ENCODE measurements at places on chromosomes 11 and 22.
A peak's percentile ranks its signal among the peaks of the same experiment; 100 is the strongest.

DNA sequence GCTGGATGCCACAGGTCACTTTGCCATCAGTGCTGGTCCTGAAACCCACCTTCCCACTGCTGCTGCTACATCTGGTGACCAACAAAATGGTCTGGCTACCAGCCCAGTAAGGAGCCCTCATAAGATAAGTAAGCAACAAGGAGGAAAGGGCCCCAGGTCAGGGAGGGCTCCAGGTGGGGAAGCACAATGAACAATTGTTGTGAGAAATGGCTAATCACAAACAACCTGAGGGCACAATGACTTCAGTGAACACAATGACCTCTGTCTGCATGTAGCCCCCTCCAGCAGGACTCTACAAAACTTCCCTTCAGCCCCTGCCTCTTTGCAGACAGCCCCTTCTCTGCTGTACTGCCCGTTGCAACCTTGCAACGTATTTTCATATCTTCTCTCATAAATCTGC lies 19.4 kb upstream of the FBLN1 start:
- DNase-seq, result no peak

- no peak for DNase-seq
These were observed 11.2 kb upstream of the CHST1 start for GRCh38 chr11:45676522-45677095.

GRCh38 chr11:126158054-126158791 lies 53.2 kb downstream of the RPUSD4 start:
- no peak for DNase-seq

- DNase-seq, result peak; percentile 60
These were observed 12.0 kb downstream of the PLCB3 start for GRCh38 chr11:64263021-64263946.

- DNase-seq, result peak; percentile 43
These were observed 630 bp downstream of the PIK3IP1 start for GRCh38 chr22:31291481-31292235.

- DNase-seq, result no peak
These were observed 1147.0 kb downstream of the DLG2 start for GRCh38 chr11:84480131-84480530.

- no peak for DNase-seq
These were observed 34.3 kb upstream of the KLHL35 start for GRCh38 chr11:75467311-75467710.

DNA sequence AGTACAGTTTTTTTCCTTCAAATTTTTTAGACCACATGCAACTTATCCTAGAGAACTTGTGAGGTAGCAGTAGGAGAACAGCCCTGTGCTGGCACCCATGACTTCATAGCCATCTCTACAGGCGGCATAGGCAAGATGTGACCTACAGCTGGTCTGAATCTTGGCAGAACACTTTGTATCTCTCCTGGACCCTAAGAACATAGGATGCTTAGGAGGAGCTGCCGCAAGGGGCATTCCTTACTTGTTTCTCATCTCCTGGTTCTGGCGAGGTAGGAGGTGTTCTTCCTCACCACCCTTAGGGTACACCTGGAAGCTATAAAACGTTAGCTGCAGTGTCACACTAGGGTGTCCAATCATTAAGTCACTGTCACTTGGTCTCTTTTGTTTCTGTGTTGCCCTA lies 16.4 kb downstream of the CWC15 start:
- no peak for DNase-seq

DNA sequence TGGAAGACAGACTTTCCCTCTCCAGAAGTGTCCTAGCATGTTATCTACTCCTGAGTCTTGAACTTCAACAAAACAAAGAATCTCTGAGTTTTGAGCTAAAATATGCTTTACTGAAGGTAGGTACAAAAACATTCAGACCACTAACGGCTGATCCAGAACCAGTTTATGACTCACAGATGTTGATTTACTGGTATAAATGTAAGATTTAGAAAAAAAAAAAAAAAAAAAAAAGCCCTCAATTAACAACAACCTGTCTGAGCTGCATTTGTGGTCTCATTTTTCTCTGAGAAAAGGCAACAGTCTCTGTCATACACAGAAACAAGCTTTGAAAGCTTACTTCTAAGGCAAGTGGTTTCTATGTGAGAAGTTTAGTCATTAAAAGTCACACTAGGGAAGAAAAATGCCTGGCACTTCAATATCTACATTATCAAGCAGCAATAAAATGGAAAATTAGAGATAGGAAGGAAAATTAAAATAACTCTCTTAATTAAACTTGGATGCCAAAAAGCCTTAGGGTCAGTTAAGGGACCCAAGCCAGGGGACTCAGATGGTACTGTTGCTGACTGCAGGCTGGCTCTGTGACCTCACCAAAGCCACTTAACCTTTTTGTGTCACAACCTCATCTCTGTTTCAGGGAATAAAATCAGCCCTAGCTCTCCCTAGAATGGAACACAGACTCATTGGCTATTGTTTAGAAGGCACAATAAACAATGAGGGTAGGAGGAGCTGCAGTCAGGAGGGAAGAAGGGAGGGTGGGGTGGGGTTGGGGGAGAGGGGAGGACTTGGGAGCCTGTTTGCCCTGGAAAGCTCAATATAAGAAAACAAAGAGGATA lies 61.7 kb downstream of the ETS1 start:
- no peak for DNase-seq

DNA sequence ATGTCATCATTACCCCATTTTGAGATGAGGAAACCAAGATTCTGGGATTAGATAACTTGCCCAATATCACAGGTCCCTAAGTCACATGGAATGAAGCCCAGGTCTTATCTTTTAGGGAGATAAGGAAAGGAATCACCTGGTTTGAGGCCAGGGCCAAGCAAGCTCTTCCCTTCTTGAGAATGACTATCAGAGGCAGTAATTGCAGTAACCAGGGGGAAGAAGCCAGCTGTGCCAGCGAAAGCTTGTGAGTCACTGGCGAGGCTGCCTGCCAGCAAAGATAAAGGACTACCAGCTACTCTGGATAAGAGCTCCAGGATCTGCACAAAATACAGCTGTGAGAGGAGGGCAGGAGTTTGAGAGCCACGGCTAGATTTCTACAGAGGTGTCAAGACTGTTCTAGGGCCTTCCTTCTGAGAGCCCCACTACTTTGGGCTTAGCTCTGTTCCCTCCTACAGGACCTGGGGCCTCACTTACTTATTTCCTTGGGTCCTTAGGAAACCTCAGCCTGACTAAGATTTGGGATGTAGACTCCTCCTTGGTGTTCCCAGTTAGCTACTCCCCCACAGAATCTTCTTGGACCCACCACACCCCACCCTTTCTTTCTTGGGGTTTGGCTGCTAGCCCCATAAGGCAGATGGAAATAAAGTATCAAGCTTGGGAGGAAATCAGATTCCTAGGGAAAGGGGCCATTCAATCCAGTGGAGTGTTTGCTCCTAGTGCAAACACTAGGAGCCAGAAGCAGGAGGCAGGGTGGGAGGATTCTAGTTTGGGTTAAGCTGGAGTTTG lies 9.7 kb upstream of the CCKBR start:
- peak; percentile 92 for DNase-seq

- no peak for DNase-seq
These were observed 10.3 kb downstream of the USH1C start for GRCh38 chr11:17533778-17534415.

DNA sequence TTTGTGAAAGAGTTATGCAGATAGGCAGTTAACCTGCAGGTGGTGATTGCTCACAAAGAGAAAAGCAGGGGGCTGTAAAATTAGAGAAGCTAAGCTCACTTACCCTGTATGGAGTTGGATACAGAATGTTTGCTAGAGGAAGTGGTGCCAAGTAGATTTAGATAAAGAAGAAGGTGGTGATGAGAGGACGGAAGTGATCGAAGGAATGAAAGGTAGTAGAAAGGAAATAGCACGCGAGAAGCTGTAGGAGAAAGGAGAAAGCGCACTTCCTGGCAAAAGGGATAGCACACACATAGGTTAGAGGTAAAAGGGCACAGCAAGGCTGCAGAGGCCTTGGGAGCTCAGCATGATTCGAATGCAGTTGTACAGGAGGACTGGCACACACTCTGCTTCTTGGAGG lies 87.3 kb upstream of the CTSC start:
- no peak for DNase-seq

- DNase-seq, result no peak
These were observed 885.6 kb downstream of the BRD1 start for GRCh38 chr22:48941903-48942575.

DNA sequence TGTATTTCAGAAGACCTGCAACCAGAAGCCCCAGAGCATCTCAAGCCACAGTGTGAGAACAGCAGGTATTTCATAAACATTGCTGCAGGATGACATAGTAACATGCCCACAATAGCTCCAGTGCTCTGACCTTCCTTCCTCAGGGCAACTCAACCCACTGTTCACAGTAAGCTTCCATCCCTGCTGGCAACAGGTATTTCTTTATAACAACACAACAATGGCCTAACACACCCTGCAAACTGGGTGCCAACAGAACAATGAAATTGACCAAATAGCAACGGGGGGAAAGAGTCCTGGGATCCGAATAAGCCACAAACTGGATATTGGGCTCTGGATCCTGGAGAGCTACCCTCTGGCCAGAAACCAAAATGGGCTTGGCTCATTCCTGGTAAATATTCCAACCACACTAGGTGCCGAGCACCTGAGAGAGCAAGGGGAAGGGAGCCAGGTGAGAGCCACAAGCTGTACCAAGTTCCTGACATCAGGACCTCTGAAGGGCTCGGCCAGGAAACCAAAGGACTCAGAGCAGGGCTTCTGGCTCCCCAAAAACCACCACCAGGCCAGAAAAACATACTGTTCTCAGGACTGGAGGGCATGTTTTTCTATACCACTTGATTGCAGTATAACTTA lies 99.5 kb downstream of the MICAL3 start:
- DNase-seq, result peak; percentile 39

GRCh38 chr11:115612046-115612730 lies 108.0 kb upstream of the CADM1 start:
- no peak for DNase-seq

- DNase-seq, result no peak
These were observed 64.1 kb downstream of the C11orf87 start for GRCh38 chr11:109486129-109486528.

- no peak for DNase-seq
These were observed 35.1 kb downstream of the TP53I11 start for GRCh38 chr11:44915621-44916020.

GRCh38 chr22:31825513-31825912 lies 71.7 kb downstream of the DEPDC5 start:
- DNase-seq, result no peak

DNA sequence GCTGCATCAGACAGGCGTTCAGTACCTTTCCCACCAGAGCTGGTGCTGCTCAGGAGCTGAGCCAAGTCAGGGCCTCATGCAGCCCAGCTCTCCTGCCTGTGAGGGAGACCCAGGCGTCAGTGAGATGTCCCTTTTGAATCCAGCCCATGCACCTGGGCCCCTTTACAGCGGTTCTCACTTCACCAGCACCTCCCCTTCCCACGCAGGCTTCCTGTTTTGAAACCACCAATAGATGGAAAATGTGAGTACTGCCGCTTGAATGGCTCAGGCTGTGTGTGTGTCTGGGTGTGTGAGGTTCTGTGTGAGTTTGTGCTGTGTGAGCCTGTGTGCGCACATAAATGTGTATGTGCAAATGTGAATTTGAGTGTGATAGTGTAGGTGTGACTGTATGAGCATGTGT lies 88.4 kb downstream of the UBASH3B start:
- no peak for DNase-seq

DNA sequence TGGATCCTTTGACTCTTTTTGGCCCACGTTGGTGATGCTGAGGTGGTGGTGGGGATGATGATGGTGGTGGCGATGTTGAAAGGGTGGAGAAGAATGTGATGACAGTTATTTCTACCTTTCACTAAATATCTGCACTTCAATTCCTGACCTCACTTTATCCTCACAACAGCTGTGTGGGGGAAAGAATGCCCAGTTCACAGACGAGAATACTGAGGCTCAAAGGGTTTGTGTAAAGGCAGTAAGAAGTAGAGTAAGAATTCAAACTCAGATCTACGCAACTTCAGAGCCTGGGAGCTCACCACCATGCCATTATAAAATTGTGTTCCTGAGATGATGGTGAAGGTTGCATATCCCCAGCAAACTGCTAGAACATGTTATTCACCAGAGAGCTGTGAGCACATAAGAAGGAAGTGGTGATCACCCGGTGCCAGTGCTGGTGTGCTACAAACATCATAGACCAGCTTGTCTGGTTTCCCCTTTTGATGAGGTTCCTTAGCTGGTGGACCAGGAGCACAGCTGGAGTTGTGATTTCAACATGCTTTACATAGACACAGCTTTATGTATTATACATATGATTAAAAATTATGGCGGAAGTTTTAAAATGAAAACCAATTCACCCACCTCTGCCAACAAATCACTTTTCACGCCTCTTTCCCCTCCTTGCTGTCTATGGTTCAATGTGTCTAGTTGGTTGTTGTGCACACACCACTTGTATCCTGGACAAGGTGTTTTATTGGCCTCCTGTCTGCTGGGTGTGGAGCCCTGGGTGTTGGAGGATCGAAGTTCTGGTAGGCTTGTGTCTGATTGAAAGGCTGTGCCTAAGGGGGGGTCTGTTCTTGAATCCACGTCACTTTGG lies 6.2 kb downstream of the ST14 start:
- no peak for DNase-seq

DNA sequence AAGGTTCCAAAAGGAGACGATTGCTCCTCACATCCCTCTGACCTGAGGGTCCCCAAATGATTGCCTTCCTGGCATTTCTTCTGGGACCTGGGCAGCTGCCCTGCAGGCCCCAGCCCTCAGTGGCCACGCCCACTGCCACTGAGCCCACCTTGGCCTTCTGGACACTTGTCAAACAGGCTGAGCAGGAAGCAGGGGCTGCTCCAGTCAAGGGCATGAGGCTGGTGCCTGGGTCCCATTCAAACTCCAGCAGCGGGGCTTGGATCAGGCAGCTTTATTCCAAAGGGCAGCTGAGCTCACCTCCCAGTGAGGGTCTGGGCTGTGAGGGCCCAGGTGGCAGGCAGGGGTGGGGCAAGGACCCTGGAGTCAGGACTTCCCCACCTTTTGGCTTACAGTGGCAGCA lies 13.6 kb downstream of the KCTD17 start:
- DNase-seq, result no peak

DNA sequence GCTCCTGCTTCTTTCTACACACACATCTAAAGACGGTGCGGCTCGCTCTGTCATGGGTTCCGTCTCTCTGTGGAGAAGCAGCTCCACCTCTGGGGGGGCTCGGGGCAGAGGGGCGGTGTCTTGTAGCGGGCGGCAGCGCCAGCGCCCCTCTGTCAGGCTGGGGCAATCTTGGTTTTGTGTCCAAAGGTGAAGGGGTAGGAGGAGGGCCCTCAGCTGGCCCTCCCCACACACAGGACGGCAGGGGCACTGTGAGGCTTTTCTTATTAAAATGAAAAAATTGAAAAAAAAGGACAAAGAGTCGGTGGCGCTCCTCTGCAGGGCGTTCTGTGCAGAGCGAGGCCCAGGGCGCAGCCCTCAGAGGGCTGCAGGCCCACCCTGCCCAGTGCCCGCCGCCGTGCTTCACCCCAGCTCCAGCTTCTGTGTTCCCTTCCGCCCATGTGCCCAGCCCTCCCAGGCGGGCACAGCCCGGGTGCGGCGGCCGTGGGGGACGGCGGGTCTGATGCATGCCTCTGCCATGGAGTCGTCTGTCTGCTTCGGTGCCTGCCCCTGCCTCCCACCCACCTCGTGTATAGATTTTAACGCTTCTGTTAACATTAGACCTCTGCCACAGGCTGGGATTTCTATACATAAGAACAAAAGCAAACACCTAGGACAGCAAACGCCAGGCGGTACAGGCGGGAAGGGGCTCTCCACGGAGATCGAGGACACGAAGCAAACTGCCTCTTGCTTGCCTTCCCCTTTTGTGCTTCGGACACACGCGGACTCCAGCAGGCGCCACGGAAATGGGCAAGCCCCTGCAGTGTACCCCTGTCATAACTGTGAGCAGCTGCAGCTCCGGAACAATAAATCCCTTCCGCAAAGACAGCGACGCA lies 24.5 kb downstream of the MOB2 start:
- no peak for DNase-seq

GRCh38 chr11:209275-210121 lies 2.0 kb downstream of the RIC8A start:
- DNase-seq, result no peak

All from fibroblast of pulmonary artery (primary cell).